ENCODE measurements at places on chromosomes 13 and 19.

- DNase-seq: no peak
These were observed 154.7 kb downstream of the KDM4B start for GRCh38 chr19:5123646-5124045.

DNA sequence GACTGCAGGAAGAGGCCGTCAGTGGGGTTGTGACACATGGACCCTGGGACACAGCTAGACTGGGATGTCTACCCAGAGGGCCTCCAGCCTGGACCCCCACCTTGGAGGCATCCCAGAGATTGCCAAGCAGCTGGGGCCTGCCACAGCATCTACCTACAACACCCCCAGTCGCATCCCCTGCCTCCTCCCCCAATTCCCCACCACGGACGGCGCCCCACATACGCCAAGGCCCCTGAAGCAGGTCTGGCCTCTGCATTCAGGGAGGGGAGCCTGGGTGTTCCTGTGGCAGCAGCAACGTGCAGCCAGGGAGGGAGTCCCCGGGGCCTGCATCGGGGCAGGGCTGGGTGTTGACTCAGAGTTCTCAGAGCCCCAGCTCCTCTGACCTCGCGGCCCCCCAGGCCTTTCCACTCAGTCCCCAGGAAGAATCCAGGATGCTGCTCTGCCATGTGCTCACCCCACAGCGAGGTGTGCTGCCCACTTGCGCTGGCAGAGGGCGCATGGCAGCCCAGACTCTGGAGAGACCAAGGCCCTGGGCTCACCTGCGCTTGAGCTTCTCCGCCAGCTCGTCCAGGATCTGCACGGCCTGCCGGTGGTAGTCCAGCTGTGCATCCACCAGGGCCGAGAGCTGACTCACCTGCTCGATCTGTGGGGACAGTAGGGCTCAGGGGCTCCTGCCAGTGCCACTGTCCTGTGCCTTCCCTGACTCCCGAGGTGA lies 19.6 kb downstream of the MPND start:
- DNase-seq: no peak

GRCh38 chr19:54151362-54152035 lies 8.0 kb downstream of the LENG1 start:
- DNase-seq: no peak

DNA sequence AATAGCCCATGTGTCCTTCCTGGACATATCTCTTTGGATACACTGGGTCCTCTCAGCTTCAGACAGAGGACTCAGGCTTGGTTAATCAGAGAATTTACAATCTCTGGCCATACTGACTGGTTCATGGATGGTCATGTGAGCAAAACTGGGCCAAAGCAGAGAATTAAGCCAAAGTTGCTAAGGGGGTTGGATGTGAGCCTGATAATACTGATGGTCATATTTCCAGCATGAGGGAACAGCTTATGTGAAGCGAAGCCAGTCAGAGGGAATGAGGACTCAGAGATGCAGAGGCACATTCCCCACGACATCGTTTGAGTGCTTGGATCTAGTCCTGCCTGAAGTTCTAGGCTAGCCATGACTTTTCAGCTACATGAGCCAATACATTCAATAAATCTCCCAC lies 22.0 kb upstream of the LRRC4B start:
- DNase-seq: no peak

DNA sequence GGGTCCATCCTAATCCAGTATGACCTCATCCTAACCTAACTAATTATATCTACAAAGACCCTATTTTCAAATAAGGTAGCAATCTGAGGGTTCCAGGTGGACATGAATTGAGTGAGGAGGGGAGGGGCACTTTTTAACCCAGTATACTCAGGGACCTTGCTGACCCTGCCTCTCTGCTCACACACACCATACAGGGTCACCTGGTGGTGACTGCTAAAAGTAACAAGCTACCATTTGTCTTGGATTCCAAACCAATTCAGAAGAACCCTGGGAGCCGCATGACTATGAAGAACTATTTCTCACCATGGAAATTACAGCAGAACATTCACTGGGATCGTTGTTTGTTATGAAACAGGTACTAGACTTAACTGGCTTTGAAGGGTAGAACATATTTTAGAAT lies 151.9 kb downstream of the LACC1 start:
- DNase-seq: no peak

- DNase-seq: no peak
These were observed 313.3 kb downstream of the ZNF536 start for GRCh38 chr19:30685426-30686000.

- no peak for DNase-seq
These were observed 30.0 kb upstream of the ISYNA1 start for GRCh38 chr19:18467978-18468377.

DNA sequence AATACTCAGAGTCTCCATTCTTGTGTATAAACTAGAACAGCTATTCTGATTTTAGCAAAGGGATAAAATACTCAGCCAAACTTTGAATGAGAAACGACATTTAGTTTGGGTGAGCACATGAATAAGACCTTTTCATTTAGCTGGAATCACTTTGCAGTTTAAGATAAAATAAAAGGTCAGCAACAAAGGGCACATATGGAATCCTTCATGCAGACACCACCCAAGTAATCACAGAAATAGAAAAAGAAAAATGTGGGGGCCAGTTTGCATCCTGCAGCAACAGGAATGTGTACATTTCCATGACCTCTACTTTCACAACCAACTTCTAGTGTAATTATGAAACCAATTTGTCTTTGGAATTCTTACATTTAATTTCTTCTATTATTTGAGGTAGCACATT lies 1637.4 kb downstream of the PCDH9 start:
- no peak for DNase-seq

GRCh38 chr13:57799624-57800023 lies 168.1 kb downstream of the PCDH17 start:
- DNase-seq: no peak

DNA sequence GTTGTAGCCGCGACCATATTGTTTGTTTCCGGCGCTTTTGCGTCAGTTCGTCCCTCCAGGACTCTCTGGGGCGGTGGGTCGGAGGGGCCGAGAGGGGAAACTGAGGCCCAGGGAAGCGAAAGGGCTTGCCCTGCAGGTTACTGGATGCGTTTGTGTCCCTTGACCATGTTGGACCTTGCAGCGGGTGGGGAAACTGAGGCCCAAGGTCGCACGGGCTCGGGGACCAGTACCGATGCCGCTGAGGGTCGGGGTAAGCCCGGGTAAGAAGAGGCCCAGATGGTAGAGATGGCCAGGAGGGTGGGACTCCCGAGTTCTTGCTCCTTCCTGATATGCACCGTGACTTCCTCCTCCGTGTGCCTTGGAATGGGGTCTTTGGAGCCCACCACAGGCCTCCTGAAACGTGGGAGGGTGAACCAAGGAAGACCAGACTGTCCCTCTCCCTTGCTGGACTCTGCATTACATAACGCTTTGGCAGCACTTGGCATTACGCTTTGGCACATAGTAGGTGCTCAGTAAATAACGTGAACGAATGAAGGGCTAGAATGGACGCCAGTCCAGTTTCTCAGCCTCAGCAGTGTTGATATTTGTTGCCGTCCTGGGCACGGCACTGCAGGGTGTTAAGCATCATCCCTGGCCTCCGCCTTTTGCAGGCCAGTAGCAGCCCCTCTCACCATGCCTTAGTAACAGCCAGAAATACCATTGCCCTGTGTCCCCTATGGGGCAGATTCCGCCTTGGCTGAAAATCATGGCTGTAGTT lies 743 bp downstream of the CHAF1A start:
- DNase-seq: no peak

DNA sequence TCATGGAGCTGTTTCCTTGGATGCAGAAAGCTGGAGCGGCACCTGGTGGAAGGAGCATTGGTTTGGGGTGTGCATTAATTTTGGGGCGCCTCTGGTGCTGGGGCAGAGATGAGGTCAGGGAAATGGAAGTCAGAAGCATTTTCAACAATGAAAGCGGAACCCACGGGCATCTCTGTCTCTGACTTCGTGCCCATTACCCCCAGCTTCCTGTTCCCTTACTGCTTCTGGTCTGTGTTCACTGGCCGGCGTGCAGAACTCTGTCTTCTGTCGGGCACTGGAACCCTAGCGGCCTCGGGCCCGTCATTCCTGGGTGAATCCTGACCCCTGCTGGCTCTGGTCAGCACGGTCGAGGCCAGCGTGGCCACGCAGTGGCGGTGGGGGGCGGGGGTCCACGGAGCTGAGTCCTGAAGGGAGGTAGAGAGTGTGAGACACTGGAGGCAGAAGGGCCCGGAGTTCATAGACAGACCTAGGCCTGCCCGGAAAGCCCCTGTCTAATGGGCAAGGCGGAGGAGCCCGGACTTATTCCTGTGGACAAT lies 7.9 kb upstream of the LINGO3 start:
- DNase-seq: peak; percentile 80

- no peak for DNase-seq
These were observed 9.6 kb upstream of the TPM4 start for GRCh38 chr19:16066611-16067104.

GRCh38 chr13:44874886-44875630 lies 114.2 kb downstream of the NUFIP1 start:
- peak; percentile 37 for DNase-seq

GRCh38 chr19:12872941-12873890 lies 8.0 kb downstream of the DNASE2 start:
- no peak for DNase-seq

DNA sequence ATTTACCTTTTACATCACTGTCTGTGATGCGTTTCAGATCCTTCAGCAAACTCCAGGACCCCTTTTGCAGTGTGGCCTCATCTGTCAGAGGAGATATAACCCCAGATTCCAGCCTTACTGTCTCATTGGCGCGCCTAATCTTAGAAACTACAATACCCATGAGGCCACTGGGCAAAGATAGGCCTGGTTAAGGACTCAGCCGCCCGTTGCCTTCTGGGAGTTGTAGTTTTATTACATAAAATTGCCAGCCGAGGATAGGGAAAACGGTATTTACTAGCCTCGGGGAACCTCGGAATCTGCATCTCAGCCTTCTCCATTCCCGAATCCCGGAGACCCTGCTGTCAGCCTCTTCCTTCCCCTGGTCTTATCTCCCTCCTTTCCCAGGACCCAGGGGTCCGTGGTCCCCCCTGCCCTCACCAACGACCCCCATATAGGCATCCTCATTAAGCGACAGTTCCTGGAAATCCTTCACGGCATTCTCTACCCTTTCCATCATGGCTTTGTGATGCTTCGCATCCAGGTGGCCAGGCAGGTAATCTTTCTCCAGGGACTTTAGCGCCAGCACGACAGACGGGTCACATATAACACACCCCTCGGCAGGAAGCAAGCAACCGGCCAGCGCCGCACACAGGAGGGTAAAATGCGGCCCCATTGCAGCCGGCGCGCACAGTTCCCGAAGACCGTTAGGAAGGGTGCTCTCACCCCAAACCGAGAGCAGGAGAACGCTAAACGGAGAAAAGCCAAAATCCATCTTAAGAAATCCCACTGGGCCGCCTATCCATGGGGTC lies 1.3 kb downstream of the IZUMO1 start:
- DNase-seq: no peak

GRCh38 chr13:98253526-98253925 lies 76.5 kb upstream of the RNF113B start:
- DNase-seq: no peak

DNA sequence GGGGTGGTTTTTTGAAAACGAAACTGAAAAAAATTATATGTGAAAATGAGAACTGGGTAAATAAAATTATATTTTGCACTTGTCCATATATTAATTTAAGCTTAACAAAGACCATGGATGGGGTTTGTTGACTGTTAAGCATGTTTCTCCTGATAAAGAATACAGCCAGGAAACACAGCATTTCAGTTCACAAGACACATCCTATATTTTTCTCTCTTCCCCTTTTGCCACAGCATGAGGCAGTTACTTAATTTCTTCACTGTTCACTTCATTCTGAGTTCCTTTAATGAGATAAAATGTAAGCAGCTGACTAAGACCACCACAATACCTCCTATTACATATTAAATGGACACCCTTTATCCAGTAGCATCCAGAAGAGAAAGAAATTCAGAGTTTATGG lies 64.0 kb downstream of the RXFP2 start:
- DNase-seq: no peak

GRCh38 chr19:50486823-50487515 lies 10.3 kb upstream of the GARIN5A start:
- no peak for DNase-seq

DNA sequence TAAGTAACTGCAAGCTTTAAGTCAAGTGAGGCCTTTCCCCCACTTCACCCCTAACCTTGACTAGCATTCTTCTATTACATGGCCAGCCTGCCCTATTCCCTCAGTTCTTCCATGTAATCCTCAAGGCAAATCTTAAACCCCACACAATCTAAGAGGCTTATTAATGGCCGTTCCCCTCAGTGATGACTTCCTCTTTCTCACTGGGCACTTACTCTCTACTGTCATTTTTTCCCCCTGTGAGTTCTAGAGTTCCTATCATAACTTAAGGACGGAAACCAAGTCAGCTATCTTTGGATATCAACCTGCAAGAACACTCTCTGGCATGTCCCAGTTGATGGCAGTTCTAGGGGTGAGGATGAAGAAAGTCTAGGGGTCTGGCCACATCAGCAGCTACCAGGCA lies 131.2 kb downstream of the DCLK1 start:
- no peak for DNase-seq

- no peak for DNase-seq
These were observed 167.4 kb downstream of the KDM4B start for GRCh38 chr19:5136073-5136855.

DNA sequence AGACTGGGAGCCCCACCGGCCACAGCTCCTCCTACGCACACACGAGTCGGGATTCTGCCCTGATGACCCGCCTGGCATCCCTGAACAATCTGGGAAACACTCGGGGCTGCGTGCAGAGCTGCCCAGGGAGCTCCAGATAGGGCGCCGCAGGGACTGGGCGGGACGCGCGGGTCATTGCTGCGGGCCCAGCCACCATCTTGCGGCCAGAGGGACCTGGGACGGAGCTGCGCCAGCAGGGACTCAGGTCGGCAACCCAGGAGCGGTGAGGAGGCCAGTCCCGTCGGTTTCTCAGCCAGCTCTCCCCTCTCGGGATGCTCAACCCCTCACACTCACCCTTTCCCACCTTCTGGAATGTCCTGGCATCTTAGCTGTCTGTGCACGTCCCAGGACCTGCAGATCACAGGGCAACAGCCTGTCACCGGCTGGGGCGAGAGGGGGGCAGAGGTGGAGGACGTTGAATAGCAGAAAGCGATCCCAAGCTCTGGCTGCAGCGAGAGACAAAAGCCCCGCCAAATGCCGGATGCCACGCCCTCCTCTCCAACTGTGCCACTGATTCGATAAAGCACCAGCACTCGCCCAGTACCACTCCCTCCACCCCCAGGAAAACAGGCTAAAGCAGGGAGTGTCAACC lies 20.4 kb upstream of the ZNF91 start:
- no peak for DNase-seq

DNA sequence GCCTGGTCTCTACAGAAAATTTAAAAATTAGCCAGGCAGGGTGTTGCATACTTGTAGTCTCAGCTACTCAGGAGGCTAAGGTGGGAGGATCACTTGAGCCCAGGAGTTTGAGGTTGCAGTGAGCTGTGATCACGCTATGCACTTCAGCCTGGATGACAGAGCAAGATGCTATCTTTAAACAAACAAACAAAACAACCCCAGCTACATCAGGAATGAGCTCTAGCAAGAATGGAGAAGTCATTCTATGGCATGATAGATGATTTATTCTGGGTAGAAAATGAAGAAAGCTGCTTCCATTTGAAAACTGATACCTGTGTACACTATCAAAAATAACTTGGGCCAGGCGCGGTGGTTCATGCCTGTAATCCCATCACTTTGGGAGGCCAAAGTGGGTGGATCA lies 15.8 kb upstream of the SHISA2 start:
- no peak for DNase-seq

- no peak for DNase-seq
These were observed 95.9 kb downstream of the AKAP11 start for GRCh38 chr13:42367831-42368230.

Measured in ascending aorta (tissue), 2 donors.